ENCODE measurements at places on chromosomes 3 and 15.

GRCh38 chr3:60497902-60498301, 753.4 kb downstream of the FHIT start:
- DNase-seq = no peak

GRCh38 chr3:16978234-16978920, 93.6 kb downstream of the PLCL2 start:
- DNase-seq = no peak

- no peak for DNase-seq
These were observed 18.0 kb upstream of the RAD18 start for GRCh38 chr3:8981296-8981695.

DNA sequence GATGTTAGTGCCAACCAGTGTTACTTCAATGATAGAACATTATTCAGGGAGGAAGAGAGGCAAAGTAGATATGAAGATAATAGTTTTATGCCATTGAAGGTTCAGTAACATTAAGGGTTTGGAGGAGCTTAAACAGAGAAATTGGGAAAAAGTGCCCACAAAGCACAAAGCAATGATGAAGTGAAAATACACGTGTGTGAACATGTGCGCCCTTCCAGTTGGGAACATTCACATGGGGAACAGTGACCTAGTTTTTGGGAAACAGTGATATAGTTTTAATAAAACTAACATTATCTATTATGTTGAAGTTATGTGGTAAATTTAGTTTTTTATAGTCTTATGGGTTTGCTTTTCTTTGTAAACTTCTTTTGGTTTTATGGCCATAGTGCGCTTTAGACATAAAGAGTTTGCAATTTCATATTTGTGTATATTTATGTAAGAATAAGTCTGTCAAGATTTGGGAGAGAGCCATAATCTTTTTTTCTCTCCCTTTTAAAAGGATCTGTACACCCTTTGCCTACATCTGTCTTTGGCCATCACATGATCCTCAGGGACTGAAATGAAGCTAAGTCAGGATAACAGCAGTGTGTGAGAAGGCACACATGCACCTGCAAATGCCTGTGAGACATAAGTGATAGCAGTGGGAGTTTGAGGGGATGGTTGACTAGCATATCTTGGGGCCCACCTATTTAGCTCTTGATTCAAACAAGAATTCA, 450.3 kb upstream of the THRB start:
- no peak for DNase-seq

GRCh38 chr3:194032828-194033435, 103.0 kb upstream of the HES1 start:
- no peak for DNase-seq

DNA sequence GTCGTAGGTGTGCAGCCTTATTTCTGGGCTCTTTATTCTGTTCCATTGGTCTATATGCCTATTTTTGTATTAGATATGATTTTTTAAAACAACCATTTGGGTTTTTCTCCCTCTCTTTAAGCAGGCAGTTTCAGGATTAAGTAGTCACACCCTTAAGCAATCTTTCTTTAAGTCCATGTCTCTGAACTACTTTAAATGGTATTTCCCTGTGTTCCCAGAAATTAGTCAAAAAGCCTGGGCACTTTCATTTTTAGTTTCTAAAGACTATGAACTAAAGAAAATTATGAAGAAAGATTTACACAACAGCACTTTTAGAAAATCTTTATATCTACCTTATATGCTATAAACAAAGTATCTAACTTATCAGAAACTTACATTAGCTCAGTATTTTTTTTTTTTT, 110.3 kb downstream of the FAIM start:
- DNase-seq = no peak

DNA sequence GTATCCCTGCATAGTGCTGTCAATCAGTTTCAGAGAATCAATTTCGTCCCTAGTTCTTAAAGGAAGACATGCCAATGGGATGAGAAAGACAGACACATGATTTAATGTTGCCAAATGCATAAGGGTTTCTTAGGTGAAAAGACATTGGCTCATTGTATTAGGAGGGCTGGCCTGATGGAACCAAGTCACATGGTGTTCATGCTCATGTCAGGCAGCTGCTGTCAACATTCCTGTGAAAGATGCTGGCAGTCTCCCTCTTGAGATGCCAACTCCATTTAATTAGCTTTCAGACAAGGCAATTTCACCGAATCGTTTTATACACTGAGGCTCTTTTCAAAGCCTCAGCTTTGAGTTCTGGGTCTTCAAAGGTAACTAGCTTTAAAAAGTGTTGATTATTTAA, 16.1 kb upstream of the IL1RAP start:
- no peak for DNase-seq

DNA sequence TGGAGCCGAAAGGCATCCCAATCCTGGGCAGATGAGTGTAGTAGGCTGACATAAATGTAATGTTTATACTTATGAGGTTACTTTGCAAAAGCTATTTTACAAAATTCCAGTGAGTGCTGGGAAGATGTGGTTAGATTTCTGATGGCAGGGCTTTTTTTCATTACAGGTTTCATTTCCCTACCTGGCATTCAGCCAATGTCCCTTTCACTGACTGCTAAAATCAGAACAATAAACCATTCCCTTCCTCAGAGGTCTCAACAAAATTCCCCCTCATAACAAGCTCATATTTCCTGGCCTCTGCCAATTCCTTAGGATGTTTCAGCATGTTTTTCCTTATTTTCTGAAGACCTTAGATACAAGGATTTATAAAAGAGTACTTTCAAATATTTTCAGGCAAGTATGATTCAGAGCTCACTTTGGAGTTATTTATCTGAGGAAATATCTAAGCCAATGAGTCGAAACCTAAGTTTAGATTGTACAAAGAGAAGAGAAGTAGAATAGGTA, 40.9 kb upstream of the CCDC80 start:
- DNase-seq = no peak

- DNase-seq = no peak
These were observed 15.4 kb downstream of the CELF6 start for GRCh38 chr15:72304596-72304995.

- DNase-seq = no peak
These were observed 787.6 kb downstream of the FHIT start for GRCh38 chr3:60463685-60464084.

DNA sequence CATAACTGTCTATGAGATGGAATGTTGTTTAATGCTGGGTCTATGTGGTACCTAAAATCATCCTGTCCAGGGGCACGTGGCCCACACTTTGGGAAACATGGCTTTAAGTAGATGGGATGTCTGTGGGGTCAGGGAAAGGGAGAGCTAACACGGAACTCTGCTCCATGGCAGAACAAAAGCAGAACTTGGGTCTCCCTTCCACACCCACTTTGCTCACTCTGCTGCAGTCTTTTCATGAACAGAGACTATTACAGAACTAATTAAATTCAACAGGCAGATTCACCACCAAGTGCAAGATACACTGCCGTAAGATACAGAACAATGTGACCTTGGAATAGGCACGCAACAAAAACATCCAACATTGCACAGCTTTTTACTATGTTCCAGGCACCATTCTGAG, 28.2 kb downstream of the POPDC2 start:
- no peak for DNase-seq

DNA sequence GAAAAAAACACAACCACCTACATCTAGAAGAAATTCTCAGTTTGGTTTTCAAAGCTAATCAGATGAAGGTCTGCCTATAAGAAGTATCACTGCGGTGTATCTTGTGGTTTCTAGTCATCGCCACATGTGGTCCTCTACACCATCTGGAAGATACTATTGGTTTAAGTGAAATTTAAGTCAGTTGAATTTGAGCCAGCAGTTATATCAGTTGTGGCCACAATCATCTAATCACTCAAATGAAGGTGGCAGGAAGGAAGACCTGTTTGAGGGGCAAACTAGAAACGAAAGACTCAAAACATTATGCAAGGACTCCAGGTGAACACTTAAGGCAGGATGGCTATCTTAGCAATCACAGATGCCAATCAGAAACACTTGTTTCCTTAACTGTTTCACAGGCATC, 48.7 kb downstream of the ETV5 start:
- DNase-seq = no peak

GRCh38 chr15:41558400-41559238, at the start of gene TYRO3:
TYRO3 (plus strand) TSS chr15:41559212; CDS start chr15:41559258, 46 bp downstream.
- DNase-seq = no peak

DNA sequence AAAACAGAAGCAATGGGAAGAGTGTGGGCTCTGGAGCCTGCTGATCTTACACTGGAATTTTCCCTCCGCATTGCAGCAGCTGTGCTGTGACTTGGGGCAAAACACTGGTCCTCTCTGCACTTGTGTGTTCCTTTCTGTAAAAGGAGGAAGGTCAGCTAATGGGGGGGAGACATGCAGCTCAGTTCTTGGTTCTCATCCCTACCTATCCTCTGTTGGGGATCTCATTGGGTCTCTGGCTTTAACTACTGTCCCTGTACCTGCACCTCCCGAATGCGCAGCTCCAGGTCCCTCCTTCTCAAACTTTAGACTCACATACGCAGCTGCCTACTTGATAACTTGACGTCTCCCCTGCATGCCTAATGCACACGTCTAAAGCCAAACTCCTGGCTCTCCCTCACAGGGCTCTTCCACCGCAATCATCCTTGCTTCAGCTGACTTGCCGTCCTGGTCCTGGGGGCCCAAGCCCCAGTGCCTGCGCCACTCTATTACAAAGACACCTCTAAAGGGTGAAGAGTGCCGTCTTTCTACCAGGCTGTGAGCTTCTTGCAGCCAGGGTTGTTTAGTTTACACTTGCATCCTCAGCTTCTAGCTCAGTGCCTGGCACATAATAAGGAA, 5.9 kb upstream of the TMEM44 start:
- DNase-seq = no peak

- DNase-seq = no peak
These were observed 11.2 kb downstream of the SH2D7 start for GRCh38 chr15:78103406-78104118.

DNA sequence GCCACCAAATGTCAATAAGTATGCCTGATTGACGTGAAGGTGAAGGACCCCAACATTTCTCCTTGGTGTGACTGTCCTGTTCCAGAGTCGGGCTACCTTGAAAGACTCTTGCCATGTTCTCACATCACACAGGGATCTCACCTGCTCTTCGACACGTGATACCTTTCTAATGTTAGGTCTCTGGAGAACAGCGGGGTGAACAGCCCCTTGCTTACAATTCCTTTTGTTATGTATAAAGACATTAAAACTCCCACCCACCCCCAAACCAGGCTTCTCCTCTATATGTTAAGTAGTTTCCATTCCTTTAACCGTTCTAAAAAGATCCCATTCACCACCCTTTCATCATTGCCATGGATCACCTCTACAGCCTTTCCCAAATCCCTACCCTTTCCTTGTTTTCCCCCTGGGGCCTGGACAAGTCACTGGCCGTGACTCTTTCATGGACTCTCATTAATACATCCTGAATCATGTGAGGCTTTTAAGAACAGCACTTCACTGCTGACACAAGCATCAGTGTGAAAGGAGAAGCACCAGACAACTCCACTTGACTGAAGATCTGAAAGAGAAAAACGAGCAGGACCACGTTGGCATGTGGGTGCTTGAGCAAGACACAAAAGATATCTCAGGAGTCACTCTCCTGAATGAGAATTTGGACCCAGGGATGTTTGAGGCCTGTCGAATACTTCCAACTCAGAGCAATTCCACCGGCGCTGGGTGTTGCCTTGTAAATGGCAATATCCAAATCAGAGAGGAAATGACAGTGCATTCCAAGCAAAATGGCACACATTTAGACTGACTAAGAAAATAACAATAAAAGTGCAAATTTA, 115.0 kb downstream of the FOXP1 start:
- no peak for DNase-seq

- DNase-seq = no peak
These were observed 43.0 kb downstream of the RAD54L2 start for GRCh38 chr3:51581524-51581923.

DNA sequence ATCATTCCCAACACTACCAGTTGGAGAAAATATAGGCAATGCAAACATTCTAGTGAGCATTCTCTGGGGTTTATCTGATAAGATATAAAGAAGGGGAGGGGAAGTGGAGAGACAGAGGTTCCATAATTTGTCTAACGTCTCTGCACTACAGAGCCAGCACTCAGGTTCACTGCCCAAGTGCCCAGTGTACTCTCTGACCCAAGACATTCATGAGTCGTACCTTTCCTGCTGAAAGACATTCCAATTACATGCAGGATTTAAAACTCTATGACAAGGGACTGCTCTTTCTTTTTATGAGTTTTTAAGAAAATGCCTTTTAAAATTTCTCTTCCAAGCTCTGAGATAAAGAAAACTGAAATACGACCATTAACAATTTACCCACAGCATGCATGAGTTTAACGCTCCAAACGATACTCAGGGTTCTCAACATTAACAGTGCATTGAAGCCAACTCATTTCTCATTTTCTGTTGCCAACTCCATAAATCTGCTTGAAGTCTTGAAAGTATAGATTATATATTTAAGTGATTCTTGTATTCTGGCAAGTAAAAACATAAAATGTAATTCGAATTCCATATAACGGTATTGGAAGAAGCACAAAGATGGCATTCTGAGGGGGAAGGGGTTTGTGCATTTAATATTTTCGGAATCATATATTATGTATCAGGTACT, 193.4 kb downstream of the SUCLG2 start:
- DNase-seq = no peak

DNA sequence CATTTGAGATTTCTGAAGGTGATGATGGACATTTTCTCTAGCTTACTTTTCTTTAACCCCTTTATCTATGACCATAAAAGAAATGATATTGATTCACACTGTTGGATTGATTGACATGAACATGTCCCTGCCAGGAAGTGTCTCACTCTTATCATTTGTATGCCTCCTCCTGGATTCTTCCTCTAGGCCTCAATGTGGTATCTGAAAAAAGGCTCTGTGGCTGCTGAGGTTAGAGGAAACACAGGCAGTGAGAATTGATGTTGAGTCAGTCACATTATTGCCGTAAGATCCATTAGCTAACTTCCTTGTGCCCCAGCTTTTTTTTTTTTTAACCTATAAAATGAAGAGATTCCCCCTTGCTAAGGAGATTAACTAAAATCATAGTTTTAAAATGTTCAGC, 8.0 kb upstream of the THRB start:
- no peak for DNase-seq

DNA sequence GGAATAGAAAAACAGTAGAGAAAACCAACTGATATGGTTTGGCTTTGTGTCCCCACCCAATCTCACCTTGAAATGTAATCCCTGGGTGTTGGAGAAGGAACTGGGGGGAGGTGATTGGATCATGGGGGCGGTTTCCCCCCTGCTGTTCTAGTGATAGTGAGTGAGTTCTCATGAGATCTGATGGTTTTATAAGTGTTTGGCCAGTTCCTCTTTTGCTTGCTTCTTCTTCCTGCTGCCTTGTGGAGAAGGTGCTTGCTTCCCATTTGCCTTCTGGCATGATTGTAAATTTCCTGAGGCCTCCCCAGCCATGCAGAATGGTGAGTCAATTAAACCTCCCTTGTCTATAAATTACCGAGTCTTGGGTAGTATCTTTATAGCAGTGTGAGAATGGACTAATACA, 48.4 kb downstream of the EOMES start:
- no peak for DNase-seq

All from smooth muscle cell of the brain vasculature (primary cell).